ENCODE measurements at places on chromosomes 5 and 9. TPM values are rescaled to one million over a fixed set of nuclear protein-coding genes. Genes with fewer than 3 reads are reported as not detected.

DNA sequence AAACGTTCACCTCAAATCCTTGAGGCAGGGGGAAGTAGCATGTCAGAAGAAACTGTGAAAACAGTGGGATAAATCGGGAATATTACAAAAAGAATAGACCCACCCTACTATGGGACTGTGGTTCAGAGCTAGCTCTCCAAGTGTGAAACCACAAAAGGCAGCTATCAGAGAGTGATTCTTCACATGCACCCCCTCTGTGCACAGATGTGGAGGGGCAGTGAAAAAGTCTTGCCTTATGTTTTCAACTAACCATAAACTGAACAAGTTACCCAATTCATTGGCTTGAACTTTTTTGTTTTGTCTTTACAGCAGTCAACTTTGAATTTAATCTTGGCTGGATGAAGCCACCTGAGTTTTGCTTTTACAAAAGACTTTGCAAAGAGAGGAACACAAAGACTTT lies 98.8 kb upstream of the NR4A3 start:
- DNase-seq = no peak

GRCh38 chr5:93346301-93346700 lies 234.7 kb downstream of the NR2F1-AS1 start:
- no peak for DNase-seq

- no peak for DNase-seq
These were observed 18.7 kb downstream of the ANKS6 start for GRCh38 chr9:98777618-98778017.

DNA sequence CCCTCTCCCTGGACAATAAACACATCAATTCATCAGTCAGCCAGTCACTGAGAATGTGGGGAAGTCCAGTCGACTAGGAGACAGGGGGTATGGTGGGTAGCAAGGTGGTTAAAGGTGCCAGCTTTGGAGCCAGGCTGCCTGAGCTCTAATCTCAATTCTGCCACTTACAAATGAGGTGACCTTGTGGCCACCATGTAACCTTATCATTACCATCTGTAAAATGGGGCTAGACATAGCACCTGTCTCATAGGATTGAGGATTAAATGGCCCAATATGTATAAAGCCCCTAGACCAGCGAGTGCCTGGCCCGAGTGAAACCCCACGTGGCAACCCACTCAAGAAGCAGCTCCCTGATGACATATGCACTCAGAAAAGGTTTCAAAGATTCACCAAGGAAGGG lies 73.3 kb upstream of the TBC1D2 start:
- no peak for DNase-seq

DNA sequence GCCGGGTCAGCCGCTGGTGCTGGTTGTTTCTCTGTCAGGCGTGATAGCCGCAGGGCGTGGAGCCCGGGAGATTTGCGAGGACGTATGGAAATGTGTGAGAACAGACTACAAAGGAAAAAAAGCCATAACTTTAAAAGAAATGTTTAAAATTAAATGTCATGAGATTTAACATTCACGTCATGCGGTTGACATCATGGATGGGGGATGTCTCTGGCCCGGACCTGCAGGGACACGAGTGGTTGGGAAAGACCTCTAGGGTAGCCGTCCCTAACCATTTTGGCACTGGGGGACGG lies 643 bp upstream of the RNF130 start:
- DNase-seq = no peak

DNA sequence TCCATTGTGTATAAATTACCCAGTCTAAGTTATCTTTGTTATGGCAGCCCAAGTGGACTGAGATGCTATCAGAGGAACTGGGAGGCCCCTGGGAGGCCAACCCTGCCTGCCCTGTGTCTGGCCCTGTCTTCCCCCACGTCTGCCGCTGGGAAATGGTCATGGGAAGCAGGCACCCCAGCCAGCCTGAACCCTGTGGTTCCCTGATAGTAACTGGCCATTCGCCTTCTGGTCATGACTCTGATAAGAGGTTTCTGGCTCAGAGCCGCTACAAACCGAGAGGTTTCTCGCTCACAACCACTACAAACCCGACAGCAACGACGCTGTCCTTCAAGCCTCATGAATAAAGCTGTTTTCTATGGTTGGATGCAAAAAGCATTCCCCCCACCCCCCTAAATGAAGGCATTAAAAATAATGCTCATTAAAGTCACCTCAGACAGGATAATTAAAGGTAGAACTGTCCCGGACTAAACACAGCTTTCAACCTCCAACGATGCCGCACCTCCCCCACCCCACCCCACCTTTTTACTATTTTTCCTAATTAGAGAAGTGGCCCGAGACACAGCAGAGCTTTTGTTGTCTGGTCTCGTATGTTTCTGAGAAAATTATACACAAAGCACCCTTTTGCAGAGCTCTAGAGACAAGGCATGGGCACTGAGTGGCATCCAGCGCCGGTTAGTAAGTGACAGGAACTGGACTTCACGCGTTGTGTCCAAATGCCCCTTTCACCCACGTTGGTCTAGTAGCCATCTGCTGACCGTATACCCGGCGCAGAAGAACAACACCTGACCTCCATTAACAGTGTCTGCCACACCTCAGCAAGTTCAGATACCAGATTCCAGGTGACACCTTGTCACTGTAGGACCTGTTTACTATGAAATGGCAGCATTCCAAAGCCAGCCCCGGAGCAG lies 140.8 kb downstream of the COL23A1 start:
- DNase-seq = no peak

ELOVL7 gene
- 0.13 TPM for polyA plus RNA-seq
